T-helper 22 cell (primary cell): ENCODE measurements at places on chromosomes 7 and 10.

DNA sequence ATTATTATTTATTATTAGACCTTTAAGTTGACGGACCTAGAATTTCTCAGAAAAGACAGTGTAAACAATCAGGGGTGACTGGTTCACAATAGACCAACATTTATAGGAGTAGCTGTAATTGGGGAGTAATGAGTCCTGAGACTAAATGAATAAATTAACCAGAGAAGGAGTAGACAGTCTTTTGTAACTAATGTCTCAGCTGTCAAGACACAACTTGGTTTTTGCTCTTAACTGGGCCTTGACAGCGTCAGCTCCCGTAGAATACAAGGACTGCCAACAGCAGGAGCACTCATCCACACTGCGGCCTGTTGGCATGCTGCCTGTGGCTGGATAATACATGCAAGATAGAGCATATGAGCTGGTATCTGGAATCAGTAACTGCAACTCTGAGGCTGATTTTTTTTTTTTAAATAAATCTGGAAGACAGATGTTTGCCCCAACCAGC is 123.9 kb downstream of the CACNA2D1 start:
- DNase-seq, result no peak

GRCh38 chr7:136062625-136063325 is 85.6 kb upstream of the MTPN start:
- DNase-seq, result no peak

- no peak for DNase-seq
These were observed 118.6 kb upstream of the BTBD16 start for GRCh38 chr10:122152544-122152943.

DNA sequence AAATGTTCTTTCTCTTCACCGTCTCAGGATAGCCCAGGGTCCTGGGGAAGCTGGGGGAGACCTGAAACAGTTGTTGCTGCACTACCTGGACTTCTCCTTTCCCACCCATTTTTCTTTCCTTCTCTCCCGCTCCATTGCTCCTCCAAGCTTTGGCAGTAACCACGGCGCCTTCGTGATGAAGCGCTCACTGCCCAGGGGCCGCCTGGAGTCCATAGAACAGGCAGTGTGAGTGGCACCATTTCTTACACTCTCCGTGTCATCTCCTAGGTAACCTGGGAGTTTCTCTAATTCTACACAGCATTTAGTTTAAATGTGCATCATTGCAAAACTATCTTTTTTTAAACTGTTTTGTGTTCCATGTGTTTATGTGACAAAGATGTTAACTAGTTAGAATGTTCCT is 40.3 kb upstream of the BHLHA15 start:
- DNase-seq, result no peak

DNA sequence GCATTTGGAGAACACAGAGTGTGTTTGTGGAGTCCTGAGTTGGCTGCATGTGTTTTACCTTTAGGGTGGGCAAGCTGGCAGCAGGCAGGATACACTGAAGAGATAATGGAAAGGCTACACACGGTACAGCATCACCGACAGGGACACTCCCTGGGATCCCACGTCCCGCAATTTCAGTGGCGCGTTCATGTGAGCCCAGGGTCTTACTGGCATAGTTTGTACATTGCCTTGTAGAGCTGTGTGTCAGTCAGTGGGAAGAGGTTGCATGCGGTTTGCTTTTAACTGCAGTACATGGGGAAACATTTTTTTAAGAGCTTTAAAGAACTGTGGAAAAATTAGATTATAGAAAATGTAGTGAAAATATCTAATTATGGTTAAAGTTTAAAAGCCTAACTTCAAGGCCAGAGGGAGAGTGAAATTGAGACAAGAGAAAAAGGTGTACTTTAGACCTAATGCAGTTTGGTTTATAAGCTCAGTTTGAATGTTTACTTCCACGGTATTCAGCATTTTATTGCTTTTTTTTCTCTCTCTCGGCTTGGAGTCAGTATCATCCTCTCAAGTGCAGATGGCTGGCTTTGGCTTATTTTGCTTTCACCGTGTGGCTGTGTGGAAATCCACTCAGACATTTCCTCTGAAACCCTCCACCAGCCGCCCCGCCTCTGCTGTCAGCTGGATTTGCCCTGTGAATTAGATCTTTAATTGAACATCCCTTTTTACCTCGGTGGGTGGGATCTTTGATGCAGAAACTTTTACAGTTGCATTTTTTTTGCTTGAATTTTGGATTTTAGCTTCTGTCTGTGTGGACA is 364.2 kb upstream of the COBL start:
- DNase-seq, result no peak

GRCh38 chr7:107147464-107148393 is 21.1 kb upstream of the HBP1 start:
- DNase-seq, result no peak

DNA sequence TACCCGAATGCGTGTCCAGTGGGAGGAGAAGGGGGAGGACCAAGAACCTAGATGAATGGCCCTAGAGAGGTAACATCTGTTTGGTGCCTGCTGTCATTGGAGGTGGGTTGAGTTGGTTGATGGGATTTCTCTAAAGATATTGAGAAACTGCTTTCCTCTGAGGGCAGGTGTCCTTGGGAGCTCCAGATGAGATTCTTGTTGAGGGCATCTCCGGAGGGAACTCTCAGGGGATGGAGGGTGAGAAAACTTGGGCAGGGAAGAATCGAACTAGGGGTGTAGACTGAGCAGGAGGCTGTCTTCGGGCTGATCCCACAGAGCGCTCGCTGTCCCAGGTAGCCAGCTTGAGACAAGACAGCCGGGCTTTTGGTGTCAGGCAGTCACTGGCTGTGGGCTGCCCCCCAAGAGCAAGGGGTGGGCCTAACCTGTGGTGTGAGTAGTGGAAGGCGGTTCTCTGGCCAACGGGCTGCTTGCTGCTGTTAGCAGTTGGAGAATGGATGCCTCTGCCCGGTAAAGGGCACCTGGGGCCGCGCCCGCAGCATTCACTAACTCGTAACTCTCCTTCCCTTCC is 3.7 kb downstream of the IRF5 start:
- DNase-seq, result no peak

GRCh38 chr10:82801289-82801688 is 926.3 kb downstream of the NRG3 start:
- no peak for DNase-seq

- DNase-seq, result no peak
These were observed 20.2 kb downstream of the TOMM7 start for GRCh38 chr7:22802426-22802825.

- no peak for DNase-seq
These were observed 145.1 kb downstream of the JMJD1C start for GRCh38 chr10:63320683-63321082.

DNA sequence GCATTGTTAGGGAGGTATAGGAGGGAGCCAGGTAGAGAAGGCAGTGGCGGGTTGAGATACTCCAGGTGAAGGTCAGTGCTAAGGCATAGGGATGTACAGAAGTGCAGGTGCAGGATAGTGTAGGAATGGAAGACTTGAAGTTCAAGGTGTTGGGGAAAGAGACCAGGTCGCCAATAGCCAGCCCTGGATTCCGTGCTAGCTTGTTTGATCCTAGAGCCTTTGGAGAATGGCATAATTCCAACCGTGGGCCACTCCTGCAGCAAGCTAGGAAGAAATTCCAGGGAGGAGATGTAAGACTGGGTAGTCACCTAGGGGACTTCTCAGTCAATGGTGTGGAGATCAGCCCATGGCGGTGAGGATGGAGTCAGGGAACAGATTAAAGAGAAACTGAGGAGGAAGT is 272.7 kb downstream of the RPS24 start:
- DNase-seq, result no peak

DNA sequence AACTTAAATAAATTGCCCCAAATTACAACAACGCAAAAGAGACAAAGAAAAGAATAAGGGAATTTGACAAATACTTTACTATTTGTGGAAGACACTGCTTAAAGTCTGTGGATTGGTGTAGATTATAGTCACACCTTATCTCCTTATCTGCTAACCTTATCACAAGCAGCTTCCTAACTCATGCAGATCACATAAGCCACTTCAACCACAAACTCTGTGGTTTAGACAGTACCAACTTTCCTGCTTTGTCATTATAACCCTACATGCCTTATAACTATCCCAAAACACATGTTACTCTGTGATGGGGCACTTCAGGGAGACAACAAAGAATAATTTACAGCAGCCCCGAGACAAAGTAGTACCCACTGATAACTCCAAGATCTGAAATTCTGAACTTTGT is 41.5 kb upstream of the PPP3CB start:
- DNase-seq, result no peak

DNA sequence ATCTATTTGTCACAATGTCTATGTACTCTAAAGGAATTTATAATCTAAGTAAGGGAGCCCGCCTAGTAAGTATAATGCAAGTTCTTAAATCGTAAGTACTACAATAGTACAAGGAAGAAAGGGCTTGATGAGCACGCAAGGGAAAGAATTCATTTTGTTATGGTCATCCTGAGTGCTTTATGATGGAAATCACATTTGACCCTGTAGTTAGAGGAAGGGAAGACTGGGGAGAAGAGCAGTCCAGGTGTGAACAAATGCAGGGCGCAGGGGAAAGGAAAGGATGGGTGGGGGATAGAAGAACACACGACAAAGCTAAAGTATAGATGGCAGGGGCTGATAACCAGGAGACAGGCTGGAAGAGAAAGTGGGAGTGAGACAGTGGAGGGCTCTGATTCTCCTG is 88.2 kb upstream of the ARMC3 start:
- DNase-seq, result no peak

DNA sequence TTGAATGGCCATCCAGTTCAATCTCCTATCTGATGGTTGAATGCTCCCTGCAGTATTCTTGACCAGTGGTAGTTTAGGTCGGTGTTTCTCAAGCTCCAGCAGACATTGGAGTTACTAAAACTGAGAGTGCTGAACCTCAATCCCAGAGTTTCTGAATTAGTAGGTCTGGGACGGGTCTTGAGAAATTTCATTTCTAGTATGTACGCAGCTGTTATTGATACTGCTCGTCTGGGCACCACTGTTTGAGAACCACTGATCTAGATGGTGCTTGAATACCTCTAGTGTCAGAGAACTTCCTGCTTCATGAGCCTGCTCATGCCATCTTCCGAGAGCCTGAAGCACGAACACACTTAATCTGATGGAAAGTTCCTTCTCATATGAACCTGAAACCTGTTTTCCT is 99.4 kb upstream of the CREB5 start:
- no peak for DNase-seq

- DNase-seq, result no peak
These were observed 438.0 kb downstream of the CNTNAP2 start for GRCh38 chr7:146554556-146554955.

- no peak for DNase-seq
These were observed 227.8 kb upstream of the GRB10 start for GRCh38 chr7:51010534-51010933.

DNA sequence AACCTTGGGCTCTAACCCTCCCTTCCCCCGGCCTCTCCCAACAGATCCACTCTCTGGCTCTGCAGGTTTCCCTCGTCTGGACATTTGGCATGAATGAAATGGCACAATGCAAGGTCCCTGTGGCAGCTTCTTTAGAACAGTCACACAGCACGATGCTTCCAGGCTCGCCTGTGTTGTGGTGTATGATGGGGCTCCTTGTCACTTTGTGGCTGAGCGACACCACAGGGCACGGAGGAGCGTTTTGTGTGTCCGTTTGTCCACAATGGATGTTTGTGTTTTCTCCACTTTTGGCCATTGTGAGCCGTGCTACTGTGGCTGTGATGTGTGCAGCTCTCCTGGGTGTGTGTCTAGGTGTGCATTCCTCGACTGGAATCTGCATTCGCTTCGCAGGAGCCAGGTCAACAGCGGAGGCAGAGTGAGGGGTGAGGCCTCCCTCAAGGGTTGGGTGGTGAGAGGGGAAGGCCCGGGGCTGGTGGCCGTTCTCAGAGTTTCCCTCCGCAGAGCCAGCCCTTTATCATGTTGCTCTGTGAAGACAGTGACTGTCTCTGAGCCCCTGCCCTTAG is 22.3 kb upstream of the SHH start:
- DNase-seq, result no peak

- DNase-seq, result no peak
These were observed 46.2 kb downstream of the HHEX start for GRCh38 chr10:92735938-92736337.

GRCh38 chr10:644076-644942 is 45.2 kb downstream of the DIP2C start:
- DNase-seq, result no peak

DNA sequence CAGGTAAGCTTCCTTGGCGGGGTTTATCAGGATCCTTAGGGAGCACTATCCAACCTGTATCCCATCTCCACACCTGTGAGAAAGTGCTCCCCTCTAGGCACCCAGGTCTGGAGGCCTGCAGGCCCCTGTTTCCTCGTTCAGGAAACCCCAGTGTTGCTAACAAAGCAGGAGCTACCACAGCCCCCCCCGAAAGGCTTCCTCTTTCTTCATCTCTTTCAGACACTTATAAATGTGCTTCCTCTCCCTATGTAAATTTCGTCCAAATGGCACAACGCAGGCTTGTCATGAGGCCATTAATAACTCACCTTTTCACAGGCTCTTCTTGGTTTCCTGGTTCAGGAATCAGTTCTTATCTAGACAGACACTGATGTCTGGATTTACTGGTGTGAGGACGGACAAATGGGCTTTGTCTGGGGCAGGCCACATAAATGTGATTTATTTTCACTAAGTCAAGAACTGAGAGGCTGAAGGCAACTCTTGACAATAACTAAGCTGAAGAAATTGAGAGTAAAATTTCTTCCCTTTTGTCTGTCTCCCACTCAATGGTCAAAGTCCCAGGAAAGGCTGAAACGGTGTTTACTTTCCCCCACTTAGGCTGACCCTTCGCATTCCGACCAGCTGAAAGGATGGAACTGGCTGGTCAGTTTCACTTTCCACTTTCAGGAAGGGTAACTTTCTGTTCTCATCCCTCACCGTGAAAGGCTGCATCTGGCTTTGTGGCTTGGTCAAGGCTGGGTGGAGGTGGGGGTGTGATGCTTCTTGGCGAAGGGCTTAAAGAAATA is 46.8 kb downstream of the PIK3AP1 start:
- no peak for DNase-seq

DNA sequence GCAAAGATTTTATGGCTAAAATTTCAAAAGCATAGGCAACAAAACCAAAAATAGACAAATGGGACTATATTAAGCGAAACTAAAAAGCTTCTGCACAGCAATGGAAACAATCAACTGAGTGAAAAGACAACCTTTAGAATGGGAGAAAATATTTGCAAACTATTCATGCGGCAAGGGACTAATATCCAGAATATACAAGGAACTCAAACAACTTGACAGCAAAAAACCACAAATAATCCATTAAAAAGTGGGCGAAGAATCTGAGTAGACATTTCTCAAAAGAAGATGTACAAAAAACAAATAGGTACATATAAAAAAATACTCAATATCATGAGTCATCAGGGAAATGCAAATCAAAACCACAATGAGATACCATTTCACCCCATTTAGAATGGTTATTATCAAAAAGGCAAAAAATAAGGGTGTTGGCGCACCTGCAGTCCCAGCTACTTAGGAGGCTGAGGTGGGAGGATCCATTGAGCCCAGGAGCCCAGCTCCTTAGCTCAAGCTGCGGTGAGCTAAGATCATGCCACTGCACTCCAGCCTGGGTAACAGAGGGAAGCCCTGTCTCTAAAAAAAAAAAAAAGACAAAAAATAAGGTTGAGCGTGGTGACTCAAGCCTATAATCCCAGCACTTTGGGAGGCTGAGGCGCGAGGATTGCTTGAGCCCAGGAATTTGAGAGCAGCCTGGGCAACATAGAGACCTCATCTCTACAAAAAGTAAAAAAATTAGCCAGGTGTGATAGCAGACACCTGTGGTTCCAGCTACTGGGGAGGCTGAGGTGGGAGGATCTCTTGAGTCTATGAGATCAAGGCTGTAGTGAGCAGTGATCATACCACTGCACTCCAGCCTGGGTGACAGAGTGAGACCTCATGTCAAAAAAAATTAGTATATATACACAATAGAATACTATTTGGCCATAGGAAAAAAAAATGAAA is 4.2 kb upstream of the CCM2 start:
- peak; percentile 68 for DNase-seq
